ENCODE measurements at places on chromosomes 1 and 21.
A peak's percentile ranks its signal among the peaks of the same experiment; 100 is the strongest.

- DNase-seq, result peak; percentile 56
Observed at GRCh38 chr1:186828611-186829454, at the start of gene PLA2G4A. PLA2G4A (plus strand) TSS chr1:186828949; CDS start chr1:186854355, 25,406 bp downstream.

DNA sequence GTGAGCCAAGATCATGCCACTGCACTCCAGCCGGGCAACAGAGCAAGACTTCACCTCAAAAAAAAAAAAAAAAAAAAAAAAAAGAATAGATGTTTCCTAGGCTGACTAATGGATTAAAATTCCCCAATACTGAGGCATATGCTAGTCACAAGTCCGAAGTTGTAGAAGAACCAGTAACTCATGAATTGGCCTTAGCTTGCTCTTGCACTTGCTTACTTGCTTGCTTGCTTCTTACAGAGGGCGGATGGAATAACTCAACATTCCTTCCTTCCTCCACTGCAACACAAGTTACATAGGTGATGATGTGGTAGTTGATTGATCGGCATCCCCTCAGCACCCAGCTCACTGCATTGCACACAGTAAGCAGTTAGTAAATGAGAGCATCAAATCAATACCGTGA is 2.8 kb upstream of the TARS2 start:
- no peak for DNase-seq

DNA sequence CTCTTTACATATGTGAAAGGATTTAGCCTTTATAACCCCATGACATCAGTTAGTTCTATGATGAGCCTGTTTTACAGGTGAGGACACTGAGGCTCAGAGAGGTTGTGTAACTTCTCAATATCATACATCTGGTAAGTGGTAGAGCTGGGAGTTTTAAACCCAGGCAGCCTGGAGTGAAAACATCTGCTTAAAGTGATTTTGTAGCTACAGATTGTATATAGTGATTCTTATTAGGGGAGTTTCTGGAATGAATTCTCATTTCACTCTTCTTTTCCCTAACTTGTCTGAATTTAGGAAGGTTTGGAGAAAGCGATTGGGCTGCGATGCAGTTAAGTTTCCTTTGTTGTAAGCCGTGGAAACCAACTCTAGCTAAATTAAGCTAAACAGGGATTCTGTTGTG is 175.6 kb downstream of the CAMTA1 start:
- DNase-seq, result no peak

- DNase-seq, result no peak
Observed at GRCh38 chr1:237901299-237901934, 10.7 kb upstream of the ZP4 start.

- peak; percentile 5 for DNase-seq
Observed at GRCh38 chr1:192311281-192311680, 5.5 kb upstream of the RGS21 start.

DNA sequence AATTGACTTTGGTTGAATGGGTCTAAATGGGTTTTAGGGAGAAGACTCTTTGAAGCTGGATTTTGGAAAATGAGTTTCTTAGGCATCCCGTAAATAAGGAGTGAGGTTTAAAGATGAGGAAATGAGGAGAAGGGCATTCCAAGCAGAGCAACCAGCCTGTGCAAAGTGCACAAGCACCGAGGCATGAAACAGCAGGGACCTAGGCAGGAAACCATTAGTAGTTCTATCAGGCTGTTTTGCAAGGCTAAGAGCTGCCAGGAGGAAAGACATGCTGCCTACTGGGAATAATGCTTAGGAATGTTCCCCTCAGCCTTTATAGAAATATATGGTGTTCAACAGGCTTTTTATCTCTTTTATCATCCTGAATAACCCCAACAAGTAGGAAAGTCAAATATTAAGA is 153.1 kb upstream of the FGGY start:
- no peak for DNase-seq

DNA sequence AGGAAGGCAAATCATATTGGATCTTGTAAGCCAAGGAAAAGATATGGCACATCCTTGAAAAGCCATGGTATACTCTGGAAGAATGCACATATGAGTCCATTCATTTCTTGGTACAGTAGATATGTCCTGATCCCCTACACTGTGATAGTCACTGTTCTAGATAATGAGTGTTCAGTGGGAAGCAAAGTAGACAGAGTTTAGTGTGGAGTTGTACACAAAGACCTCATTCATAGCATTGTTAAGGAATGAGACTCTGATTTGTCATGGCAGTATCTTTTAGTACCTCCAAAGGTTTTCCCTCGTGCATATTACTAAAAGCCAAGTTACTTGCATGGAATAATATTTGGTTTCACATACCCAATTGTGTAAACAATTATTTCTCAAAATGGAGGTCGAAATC is 204.7 kb downstream of the NFIA start:
- no peak for DNase-seq

GRCh38 chr21:8990326-8991087 is 1530.9 kb upstream of the TPTE start:
- no peak for DNase-seq

- DNase-seq, result no peak
Observed at GRCh38 chr1:152855661-152856060, 4.1 kb upstream of the LCE7A start.

DNA sequence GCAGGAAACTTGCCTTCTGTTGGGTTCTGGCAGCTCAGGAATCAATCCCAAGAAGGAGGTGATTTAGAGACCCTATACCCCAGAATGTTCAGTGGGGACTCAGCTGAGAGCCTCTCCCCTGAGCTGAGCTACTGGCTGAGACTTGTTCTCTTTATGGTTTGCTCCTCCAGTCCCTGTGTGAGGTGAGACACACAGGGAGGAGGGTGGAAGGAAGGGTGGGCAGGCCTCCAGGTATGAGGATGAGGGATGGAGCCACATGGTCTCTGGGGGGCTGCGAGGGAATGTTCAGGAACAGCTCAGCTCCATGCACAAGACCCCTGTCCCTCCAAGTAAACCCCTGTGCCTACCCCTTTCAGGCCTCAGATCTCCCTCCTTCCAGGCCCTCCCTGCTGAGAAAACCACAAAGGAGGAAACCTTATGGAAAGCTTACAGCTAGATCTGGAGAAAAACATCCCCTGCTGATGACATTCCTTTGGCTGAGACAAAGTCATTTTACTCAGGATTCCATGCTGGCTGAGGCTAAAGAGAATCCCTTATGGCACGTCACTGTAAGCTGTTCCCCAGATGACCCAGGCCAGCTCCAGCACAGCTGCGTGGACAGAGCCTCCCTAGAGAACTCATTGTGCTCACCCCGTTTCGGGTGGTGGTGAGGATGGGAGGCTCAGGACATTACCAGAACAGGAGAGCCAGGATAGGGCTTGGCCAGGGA is 91.5 kb upstream of the IPO9 start:
- DNase-seq, result no peak

DNA sequence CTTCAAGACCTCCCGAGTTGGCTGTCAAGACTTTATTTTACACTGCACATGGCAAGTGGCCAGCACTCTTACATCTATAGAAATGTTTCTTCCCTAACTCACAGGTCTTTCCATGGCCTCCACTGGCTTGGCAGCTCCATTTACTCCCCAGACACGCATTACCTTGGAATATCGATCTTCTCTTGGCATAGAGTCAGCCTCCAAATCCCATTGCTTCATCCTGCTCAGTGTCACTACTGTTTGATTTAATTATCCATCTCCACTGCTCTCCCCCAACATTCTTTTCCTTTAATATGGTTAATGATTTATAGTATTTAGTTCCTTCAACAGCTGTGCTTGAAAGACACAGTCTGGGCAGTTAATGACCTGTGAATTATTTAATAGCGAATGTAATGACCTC is 241.2 kb upstream of the MAP1LC3C start:
- DNase-seq, result peak; percentile 46

GRCh38 chr1:36223381-36223995 is 755 bp upstream of the THRAP3 start:
- peak; percentile 44 for DNase-seq

- no peak for DNase-seq
Observed at GRCh38 chr1:99702221-99702620, 56.3 kb downstream of the PALMD start.

GRCh38 chr1:183178545-183178944 is 7.5 kb upstream of the LAMC2 start:
- DNase-seq, result no peak

- DNase-seq, result no peak
Observed at GRCh38 chr1:178530037-178530402, 17.1 kb downstream of the TEX35 start.

All from renal pelvis (tissue), 12 donors.